ENCODE measurements at places on chromosomes 7 and 10. TPM values are rescaled to one million over a fixed set of nuclear protein-coding genes. Genes with fewer than 3 reads are reported as not detected.

Gene ACTR3C
- 2.0 TPM for total RNA-seq

Gene SNCG
- total RNA-seq, result 3.9 TPM

Gene POU6F2
- total RNA-seq, result 0.86 TPM

Gene HOXA5
- under 0.01 TPM for total RNA-seq

Gene HOXA1
- not detected for total RNA-seq

Gene AS3MT
- total RNA-seq, result 0.88 TPM

Gene PLXNA4
- total RNA-seq, result 1.9 TPM

Gene IL2RA
- not detected for total RNA-seq

Gene STOX1
- 0.43 TPM for total RNA-seq

Gene INMT
- total RNA-seq, result 17.8 TPM

Gene NME8
- not detected for total RNA-seq

Gene RAB18
- 32.6 TPM for total RNA-seq

Gene RPEL1
- total RNA-seq, result not detected

Gene COL13A1
- total RNA-seq, result 34.2 TPM

Measured in placental pericyte (primary cell).